Effector CD8-positive, alpha-beta T cell (primary cell): ENCODE measurements at places on chromosomes 12 and 14.

DNA sequence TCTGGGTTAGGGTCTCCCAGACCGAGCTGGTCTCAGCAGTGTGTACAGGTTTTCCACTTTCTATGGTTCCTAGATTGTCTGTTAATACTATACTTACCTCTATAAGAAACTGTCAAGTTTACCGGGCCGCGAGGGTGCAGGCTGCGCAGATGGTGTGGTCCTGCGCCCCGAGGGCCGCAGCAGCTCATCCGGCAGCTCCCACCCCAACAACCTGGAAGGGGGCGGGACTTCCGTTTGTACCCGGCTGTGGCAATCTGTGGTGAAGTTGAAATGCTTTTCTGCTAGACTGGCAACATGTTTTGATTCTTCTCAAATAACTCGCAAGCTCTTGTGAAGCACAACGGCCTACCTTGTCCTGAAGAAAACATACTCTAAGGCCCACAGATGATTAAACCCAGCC lies at the start of gene CLEC9A:
Gene CLEC9A, plus strand, starts transcription at position 237 of the 400 bp plus-strand sequence. CDS start 22,006 bp downstream, outside the sequence.
- DNase-seq = no peak

DNA sequence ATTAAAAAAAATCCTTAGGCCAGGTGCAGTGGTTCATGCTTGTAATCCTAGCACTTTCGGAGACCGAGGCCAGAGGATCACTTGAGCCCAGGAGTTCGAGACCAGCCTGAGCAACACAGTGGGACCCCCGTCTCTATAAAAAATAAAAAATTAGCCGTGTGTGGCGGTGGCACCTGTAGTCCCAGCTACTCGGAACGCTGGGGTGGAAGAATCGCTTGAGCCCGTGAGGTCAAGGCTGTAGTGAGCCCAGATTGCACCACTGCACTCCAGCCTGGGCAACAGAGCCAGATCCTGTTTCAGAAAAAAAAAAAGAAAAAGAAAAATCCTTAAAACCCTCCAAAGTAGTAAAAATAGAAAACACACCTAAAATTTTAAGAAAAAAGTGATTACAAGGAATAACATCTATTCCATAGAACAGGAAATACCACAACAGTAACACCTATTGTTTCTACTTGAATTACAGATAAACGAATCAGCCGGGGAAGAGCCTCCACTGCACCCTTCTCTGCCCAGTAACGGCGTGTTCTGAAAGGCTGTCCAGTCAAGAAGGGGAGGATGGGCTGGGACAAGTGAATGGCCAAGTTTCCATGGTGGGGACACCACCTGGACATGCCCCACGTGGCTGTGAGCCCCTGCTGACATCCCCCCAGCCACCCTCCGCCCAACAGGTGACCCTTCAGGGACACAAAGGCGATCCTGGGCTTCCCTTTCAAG lies 17.8 kb downstream of the POLE start:
- no peak for DNase-seq

- DNase-seq = no peak
Measured at GRCh38 chr14:77714926-77715325, 7.0 kb downstream of the SLIRP start.

DNA sequence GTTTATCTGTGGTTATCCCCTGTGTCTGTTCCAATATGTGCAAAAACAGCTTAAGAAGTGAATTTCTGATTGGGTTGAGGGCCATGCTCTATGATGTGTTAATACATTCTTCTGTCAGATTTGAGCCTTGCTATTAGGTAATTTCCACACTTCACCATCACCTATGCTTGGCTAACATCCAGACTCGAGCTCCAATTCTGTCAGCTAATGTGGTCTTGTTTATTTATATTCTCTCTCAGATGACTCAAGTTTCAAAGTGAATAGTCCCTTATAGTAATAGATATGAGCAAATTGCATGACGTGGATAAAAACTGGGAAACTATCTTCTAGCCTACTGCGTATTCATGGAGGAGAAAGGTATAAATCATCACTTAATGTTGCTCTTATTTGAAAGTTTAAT lies 451.3 kb downstream of the SNAPC1 start:
- DNase-seq = no peak

DNA sequence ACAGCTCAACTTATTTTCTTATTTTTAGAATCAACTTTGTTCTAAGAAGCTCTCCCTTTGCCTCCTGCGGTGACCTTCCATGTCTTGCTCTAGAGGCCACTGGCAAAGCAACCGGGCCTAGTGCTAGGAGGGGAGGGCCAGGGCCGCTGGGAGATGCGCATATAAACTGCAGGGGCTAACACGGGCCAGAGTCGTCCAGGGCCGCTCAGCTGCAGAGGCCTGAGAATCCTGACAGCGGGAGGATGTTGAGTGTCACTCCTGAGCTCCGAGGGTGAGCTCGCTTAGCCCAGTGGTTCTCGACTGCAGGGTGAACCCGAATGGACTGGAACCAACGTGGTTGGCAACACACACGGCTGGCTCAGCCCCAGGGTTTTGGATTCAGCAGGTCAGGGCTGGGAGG lies 6.5 kb upstream of the PIWIL1 start:
- no peak for DNase-seq

GRCh38 chr14:33986804-33987203 lies 35.9 kb upstream of the EGLN3 start:
- DNase-seq = no peak

- DNase-seq = no peak
Measured at GRCh38 chr14:90836692-90837063, 20.4 kb upstream of the TTC7B start.

DNA sequence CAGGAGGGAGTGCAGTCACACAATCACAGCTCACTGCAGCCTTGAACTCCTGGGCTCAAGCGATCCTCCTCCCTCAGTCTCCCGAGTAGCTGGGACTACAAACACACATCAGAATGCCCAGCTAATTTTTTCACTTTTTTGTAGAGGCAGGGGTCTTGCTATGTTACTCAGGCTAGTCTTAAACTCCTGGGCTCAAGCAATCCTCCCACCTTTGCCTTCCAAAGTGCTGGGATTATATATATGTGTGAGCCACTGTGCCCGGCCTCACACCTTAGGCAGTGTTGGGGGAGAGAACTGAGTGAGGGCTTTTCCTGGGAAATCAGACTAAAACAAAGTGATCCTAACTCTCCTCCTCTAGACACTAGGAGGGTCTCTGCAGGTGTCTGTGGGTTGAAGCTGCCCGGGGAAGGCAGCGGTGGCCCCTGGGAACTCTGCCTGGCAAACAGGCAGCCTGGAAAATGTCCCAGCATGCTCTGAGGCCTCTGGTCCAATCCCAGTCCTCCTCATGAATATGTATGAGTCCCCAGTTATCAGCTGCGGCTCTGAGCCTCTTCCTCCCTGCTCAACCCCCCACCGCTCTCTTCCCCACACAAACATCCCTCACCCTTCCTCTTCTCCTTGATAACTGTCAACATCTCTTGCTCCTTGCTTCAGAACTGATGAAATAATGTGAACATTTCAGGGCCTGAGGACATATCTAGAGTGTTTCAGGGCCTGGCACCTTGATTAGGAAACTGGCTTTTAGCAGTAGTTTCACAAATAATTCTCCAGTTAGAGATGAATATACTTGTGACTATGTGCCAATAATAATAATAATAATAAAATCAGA lies 7.9 kb upstream of the NAA25 start:
- no peak for DNase-seq

DNA sequence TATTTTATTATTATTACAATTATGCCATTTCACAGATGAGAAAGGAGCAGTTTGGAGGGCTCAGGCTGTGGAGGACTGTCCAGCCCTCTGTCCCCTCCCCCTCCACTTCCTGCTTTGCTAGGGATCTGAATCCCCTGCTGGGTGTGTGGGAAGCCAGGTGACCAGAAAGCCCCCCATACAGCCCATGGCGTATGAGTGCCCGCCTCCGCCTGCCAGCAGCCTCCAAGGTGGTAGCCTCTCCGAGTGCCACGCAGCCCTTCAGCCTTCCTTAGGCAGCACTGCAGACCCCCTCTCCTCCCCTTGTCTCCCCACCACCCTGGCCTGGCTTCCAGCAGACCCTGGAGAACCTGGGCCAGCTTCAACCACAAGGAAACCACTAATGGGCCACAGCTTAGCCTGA lies 12.6 kb downstream of the DTX1 start:
- DNase-seq = no peak

GRCh38 chr12:99529966-99530365 lies 117.6 kb upstream of the GARIN6 start:
- no peak for DNase-seq

DNA sequence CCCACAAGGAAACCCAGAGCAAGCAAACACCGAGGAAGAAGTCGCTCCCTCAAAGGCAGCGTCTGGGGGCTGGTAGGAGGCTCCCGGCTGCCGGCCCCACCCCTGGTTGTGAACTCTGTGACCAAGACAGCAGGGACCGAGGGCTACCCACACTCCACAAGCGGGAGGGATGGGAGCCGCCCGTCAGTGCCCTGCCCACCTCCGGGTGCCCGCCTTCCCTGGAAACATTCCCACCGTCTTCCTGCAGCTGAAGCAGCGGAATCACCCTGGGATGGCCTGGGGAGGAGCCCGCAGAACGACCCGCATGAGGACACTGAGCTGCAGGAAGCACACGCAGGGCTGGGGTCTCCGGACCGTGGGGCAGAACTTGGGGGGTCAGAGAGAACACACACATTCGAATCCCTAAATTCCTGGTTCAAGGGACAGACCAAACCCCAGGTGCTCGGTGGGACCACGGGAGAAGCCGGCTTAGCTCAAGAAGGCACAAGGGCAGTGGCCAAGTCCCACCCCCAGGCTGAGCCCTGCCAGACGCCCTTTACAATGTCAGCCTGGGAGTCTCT lies 33.5 kb upstream of the C14orf180 start:
- DNase-seq = no peak

GRCh38 chr12:44960856-44961255 lies 84.7 kb upstream of the NELL2 start:
- no peak for DNase-seq

DNA sequence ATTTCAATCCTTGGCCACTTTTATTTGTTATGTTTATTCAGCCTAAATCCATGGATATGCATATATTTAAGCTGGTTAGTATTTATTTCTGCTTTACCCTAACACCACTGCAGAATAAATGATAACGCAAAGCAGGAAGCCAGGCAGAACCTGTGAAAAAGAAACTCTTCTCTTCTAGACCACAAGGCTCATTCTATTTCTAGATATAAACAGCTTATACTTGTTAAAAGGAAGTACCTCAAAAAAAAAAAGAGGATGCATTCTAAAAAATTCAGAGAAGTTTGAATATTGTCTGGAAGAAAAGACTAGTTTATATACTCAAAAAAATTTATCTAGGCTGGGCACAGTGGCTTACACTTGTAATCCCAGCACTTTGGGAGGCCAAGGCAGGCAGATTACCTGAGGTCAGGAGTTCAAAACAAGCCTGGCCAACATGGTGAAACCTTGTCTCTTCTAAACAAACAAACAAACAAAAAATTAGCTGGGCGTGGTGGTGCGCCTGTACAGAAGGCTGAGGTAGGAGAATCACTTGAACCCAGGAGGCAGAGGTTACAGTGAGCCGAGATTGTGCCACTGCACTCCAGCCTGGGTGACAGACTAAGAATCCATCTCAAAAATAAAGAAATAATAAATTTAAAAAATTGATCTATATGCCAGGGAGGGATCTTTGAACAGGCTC lies 55.8 kb downstream of the GALNT4 start:
- no peak for DNase-seq

DNA sequence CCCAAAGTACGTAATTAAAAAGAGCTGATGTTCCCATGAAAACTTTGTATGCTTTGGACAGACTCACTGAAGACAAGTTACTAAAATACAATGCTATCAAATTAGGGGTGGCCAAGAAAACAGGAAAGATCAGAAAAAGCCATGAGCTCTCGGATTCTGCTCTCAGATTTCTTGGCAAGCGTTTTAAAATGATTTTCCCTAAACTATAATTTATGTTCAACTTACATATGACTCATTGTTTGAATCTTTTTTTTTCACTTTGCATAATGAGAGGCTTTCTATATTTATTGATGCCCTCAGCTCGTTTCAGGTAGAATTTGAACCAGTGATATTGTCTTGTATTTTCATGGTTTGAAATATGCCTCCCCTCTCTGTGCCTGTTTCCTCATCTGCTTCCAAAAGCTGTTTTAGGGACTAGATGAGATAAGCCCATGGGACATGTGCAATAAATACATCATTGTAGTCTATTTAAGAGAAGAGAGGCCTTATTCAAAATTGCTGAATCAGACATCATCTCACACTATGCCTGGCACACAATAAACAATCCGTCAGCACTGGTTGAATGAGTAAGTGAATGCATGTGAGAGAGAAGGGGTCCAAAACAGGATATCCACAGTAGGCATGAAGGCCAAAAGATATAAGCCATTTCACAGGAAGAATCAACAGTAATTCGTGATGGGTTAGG lies 4.7 kb upstream of the IPO8 start:
- DNase-seq = no peak

DNA sequence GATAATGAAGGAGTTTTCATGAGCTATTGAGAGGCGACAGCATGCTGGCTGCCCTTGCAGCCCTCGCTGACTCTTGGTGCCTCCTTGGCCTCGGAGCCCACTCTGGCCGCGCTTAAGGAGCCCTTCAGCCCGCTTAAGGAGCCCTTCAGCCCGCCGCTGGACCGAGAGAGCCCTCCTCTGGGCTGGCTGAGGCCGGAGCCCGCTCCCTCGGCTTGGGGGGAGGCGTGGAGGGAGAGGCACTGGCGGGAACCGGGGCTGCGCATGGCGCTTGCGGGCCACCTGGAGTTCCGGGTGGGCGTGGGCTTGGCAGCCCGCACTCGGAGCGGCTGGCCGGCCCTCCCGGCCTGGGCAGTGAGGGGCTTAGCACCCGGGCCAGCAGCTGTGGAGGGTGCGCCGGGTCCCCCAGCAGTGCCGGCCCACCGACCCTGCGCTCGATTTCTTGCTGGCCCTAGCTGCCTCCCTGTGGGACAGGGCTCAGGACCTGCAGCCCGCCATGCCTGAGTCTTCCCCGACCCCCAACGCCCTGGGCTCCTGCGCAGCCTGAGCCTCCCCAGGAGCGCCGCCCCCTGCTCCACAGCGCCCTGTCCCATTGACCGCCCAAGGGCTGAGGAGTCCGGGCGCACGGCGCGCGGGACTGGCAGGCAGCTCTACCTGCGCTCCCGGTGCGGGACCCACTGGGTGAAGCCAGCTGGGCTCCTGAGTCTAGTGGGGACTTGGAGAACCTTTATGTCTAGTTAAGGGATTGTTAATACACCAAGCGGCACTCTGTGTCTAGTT lies 20.1 kb upstream of the PAWR start:
- DNase-seq = no peak

DNA sequence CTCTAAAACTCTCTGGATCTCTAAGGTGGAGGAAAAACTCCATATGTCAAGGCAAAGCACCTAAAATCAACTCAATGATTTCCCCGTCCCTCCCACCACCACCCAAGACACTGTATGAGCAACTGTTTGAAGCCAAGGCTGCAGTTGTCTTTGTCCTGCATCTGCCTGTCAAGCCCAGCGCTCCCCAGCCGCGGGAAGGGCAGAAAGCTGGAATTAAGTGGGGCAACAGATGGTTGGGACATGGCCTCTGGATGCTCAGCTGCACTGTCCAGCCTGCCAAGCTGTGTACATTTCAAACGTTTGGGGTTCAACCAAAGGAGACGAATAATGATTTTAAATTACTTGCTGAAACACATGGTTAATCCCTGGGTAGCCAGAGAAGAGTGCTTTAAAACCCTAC lies 42.2 kb upstream of the PTGR2 start:
- DNase-seq = no peak

DNA sequence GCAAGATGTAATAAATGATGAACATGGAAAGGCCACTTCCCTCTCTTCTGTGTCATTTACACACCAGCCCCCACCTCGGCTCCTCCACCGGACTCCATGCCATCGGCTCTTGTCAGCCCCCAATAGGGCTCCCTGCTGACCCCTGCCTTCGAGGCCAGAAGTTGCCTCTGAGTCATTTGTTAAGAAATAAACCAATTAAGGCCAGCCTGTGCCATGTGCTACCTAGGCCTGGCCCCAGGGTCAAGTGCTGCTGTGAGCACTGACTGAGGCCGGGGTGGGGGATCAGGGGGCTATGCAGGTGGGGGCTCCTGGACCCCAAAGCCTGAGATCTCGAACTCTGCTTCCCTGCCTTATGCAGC lies 53.2 kb downstream of the TESC start:
- DNase-seq = no peak
